ENCODE measurements at places on chromosomes 1 and 21.

- DNase-seq, result no peak
Observed at GRCh38 chr1:21655259-21655658, 13.9 kb downstream of the RAP1GAP start.

GRCh38 chr1:231508941-231509340, 19.5 kb upstream of the TSNAX start:
- no peak for DNase-seq

DNA sequence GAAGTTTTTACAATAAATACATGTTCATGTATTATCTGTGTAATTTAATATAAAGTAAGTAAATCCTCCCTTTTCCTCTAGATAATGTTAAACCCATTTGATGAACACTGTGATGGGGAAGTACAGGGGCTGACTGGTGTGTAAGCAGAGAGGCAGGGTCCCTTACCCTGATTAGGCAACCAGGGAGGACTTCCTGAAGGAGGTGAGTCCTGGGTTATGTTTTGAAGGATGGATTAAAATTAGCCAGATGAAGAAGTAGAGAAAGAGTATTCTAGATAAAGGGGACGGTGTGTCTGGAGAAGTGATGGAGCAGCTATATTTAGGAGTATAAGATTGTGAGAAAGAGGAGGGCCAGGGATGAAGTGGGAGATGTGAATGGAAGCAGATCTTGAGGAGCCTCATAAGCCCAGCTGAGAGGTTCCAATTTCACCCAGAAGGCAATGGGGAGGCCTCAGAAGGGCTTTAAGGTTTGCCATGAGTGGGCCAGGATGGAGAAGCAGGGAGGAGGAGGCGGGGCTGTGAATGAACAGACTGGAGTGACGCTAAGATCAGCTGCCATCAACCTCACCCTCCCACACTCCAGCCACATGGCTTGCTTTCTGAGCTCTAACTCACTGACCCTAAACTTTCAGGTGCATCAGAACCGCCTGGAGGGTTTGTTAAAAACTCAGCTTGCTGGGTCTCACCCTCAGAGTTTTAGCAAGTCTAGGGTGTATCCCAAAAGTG, 30.9 kb upstream of the ID3 start:
- no peak for DNase-seq

DNA sequence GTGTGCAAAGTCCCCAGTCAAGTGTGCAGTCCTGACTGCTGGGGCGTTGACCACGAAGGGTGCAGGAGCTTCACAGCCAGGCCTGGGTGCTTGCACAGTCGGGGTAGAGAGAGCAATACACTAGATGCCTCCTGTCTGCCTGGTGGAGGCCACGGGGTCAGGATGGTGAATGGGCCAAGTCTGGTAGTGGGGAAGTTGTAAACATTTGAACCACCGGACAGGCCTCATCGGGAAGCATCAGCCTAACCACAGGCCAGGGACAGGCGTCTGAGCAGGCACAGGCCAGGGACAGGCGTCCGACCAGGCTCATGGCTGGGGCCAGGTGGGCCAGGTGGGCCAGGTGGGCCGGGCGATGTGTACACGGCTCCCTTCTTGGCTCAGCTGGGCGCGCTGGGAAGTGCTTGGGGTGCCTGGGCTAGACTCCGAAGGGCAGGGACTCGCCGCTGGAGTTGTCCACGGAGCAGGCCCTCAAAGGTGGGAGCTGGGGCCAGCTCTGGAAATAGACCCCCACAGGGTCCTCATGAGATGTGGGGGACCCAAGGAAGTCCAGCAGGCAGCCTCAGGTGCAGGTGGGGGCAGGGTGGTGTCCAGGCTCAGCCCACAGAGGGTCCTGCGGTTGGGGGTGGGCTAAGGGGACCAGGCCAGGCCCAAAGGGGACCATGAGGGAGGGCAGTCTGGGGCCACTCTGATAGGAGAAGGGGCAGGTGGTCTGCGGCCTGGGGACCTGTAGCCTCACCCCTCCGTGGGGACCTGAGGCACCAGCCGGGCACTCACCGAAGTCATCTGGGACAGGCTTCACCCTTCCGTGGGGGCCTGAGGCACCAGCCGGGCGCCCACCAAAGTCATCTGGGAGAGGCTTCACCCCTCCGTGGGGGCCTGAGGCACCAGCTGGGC, 15.0 kb downstream of the COL6A1 start:
- no peak for DNase-seq

DNA sequence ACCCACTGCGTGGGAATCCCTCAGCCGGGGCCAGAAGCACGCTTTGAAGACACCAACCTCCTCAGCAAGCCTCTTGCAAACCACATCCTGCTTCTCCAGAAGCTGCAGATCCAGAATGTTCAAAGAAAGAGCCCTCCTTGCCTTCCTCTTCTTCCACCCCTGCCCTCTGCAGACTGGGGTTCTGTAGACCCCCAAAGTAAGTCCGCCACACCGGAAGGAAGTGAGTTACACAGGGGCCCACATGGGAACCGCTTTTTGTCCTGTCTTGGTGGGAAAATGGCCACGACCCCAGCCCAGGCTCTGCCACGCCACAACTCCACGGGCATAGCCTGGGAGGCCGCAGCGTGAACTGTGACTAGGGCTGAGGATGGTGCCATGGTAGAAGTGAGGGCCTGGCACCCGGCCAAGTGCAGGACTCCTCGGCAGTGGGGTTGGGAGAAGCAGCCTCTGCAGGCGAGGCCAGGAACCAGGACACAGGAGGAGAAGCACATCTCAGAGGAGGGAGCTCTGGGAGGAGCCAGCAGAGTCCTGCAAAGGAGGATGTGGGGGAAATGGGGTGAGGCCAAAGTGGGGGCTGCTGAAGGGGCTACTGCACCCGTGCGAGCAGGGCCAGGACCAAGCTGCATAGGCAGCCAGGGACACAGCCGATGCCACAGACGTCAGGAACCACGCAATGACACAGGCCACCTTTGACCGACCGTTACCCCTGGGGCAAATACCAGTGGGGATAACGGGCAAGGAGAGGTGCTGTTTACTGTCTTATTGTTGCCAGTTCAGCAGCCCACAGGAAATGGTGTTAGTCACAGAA, 30.9 kb downstream of the PDE9A start:
- no peak for DNase-seq

DNA sequence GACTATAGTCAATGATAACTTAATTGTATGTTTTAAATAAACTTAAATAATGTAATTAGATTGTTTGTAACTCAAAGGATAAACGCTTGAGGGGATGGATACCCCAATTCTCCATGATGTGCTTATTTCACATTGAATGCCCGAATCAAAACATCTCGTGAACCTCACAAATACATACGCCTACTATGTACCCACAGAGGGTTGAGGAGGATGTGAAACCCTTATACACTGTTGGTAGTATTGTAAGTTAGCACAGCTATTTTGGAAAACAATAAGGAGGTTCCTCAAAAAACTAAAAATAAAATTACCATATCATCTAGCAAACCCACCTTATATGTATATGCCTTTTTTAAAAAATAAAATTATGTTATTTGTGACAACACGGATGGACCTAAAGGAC, 198.6 kb downstream of the MRPL39 start:
- DNase-seq, result no peak

GRCh38 chr1:10621906-10622305, 147.2 kb downstream of the PEX14 start:
- no peak for DNase-seq

DNA sequence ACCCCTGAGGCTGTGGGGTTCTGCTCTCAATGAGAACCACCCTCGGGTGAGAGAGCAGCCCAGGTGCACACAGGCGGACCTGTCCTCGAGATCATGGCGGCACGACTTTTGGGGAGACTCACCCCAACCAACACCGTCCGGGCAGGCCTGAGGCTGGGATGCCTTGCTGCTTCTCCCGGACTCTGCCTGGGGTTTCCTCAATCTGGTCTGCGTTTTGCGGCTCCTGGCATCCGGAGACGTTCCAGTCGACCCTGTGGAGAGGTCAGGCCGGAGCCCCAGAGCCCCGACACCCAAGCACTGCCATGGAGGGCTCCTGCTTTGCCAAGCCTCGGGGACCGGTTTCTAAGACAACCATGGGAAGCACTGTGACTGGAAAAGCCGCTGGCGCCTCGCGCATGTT, 3879.7 kb downstream of the SRGAP2C start:
- DNase-seq, result no peak

GRCh38 chr1:56424744-56425493, 154.4 kb downstream of the PLPP3 start:
- DNase-seq, result no peak

- DNase-seq, result no peak
Observed at GRCh38 chr21:33751120-33751519, 108.8 kb downstream of the ITSN1 start.

GRCh38 chr1:185300152-185300551, 16.9 kb downstream of the IVNS1ABP start:
- DNase-seq, result no peak

DNA sequence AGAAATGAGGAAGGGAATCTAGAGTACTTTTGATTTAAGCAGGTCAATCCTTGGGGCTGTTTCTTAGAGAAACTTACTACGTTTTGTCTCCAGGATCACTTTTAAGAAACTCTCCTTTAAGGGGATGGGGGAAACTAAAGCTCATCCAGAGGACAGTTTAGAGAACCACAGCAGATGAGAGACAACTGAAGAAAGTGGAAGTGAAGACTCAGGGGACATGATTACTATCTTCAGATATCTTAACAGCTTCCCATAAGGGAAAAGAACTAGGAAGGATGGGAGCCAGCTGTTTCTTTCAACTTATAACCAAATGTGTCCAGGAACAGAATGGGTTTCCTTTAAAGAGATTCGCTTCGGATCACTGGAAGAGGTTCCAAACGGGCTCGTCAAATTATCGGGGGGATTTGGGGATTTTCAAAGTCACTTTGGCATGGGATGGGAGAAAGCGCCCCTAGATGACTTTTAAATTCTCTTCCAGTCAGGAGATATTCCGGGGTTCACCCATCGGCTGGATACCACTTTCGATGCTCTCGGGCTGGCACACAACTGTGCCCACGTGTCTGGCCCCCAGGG, 1.2 kb downstream of the SCMH1 start:
- peak; percentile 36 for DNase-seq

DNA sequence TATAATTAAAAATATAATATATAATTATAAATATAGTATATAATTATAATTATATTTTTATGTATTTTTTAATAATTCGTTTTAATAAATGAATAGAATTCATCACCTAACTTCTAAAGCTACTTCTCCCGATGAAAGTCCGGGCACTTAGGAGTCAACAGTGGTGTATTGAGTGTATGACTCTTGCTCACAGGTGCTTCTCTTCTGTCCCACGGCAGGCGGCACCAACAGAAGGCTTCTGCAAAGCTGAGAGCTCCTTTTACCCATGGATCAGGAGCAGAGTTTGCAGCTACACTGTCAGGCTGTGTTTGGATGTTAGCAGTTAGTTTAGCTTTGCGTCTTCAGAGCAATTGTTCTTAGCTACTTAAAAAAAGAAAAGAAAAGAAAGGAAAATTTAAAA, 122.4 kb downstream of the LIPI start:
- no peak for DNase-seq

- no peak for DNase-seq
Observed at GRCh38 chr1:53291574-53291973, 36.3 kb downstream of the LRP8 start.

DNA sequence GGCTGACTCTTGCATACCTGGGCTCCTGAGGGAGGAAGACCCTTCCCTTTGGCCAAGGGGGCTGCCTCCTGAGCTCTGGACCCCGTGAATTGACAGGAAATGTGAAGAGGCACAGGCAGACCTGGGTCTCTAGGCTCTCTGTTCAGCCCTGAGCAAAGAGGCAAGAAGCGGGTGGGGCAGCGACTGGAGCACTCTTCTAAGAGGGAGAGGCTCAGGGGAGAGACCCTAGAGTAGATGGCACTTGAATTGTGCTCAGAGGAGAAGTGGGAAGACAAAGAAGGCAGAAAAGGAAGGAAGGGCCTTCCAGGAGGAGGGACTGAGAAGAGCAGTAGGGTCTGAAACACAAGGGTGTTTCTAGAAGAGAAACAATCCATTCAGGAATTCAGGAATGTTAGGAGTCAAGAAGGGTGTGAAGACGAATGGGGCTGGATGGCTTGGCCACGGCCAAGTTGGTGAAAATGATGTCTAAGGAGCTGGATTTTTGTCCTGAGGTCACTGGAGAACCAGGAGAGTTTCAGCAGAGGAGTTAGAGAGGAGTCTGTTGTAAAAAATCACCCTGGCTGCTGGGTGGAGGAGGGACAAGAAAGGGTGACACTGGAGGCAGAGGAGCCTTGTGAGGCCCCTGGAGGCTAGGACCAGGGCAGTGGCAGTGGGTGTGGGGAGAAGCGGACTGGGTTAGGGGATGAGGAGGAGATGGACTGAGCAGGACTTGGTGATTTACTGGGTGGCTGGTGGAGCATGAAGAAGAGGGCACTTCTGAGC, 5.3 kb downstream of the TIE1 start:
- DNase-seq, result no peak

- DNase-seq, result peak; percentile 70
Observed at GRCh38 chr21:42652527-42653230, 742 bp upstream of the PDE9A start.

- DNase-seq, result no peak
Observed at GRCh38 chr1:88327391-88328267, 356.4 kb upstream of the PKN2 start.

- DNase-seq, result peak; percentile 68
Observed at GRCh38 chr21:42777757-42778344, 101.5 kb downstream of the WDR4 start.

- DNase-seq, result no peak
Observed at GRCh38 chr21:42847726-42848125, 31.6 kb downstream of the WDR4 start.

GRCh38 chr1:241963722-241964121, 6.2 kb downstream of the BECN2 start:
- no peak for DNase-seq

DNA sequence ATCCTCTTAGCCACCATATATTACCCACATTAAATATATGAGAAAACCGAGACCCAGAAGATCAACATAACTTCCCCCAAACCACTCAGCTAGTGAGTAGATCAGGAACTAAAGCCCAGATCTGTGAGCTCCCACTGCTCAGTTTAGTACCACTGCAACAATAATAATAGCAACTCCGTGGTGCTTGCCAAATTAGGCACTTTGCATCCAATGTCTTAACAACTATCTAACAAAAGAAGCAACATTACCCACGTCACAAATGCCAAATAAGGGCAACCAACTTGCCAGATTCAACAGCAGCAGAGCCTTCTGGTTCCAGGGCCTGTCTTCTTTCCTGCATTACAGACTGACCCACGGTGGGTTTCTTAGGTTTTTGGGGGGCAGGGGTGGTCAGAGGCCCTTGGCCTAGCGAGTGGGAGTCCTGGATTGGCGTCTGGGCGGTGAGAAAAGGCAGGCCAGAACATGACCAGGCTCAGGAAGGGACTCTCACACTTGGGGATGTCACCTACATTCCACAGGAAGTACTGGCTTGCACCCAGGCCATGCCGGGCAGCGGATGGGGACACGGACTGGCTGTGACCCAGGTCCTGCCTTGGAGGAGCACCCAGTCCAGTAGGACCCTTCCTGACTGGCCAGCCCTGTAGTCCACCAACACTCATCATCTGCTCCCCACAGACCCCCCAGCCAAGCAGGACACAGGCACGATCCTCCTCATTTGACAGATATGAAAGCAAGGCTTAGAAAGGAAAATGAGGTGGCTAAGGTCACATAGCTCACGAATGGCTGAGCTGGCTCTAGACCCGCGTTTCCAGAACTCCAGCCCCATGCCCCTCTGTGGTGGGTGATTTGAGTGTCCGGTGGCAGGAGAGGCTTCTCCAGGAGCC, 4.6 kb downstream of the HCRTR1 start:
- no peak for DNase-seq
